Epithelial cell of umbilical artery (primary cell): ENCODE measurements at places on chromosomes 13 and 19. TPM values are rescaled to one million over a fixed set of nuclear protein-coding genes. Genes with fewer than 3 reads are reported as not detected.

The ZNF835 gene
- total RNA-seq, result under 0.01 and 0.15 TPM in 2 replicates

The ZNF791 gene
- total RNA-seq, result 10.8 and 14.9 TPM in 2 replicates

The STAP2 gene
- 10.1 and 12.8 TPM in 2 replicates for total RNA-seq

The CERS1 gene
- 2.0 and 5.8 TPM in 2 replicates for total RNA-seq

The DKKL1 gene
- not detected in 2 replicates for total RNA-seq

The STOML3 gene
- total RNA-seq, result not detected in 2 replicates

The ATXN8OS gene
- total RNA-seq, result not detected in 2 replicates

The VSTM2B gene
- total RNA-seq, result not detected in 2 replicates

The TTC9B gene
- total RNA-seq, result not detected in 2 replicates

The ZNF607 gene
- 1.9 and 3.8 TPM in 2 replicates for total RNA-seq
